ENCODE measurements at places on chromosomes 11 and 22.

DNA sequence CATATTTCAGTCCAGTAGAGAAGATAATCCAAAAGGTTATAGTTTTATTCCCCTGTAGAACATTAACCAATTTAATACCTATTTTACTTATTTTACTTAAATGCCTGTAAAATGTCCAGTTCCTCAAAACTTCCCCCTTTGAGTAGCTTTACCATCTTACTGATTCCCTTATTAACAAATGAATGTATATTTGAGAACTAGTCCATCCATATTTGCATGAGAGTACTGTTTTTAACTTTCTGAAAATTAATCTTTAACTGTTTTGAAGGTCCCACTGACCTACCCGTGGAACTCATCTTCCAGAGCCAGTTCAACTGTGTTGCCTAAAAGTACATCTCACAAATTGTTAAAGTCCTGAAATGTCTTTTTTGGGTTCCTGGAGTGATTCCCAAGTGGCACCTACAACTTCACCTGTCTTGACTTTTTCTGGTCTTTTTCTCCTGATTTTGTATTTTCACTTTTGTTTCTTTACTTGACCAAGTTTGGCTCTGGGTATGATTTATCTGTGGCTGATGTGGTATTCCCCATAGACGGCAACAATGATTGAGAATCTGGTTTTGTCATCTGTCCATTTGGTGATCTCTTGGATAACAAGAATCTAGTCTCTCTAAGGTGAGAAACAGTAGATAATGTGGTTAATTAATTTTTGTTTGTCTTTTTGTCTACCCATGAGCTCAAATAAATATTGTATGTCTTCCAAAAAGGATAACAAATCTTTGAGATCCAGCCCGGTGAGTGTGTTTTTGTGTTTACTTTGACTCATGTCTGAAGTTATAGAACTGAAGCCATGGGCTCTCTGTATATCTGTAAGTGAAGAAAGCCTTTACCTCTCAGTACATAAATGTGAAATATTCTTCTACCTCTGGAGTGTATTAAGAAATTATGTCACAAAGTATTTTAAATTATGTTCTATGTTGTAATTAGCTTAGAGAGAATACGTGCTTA is 174.2 kb downstream of the ETS1 start:
- no peak for DNase-seq

DNA sequence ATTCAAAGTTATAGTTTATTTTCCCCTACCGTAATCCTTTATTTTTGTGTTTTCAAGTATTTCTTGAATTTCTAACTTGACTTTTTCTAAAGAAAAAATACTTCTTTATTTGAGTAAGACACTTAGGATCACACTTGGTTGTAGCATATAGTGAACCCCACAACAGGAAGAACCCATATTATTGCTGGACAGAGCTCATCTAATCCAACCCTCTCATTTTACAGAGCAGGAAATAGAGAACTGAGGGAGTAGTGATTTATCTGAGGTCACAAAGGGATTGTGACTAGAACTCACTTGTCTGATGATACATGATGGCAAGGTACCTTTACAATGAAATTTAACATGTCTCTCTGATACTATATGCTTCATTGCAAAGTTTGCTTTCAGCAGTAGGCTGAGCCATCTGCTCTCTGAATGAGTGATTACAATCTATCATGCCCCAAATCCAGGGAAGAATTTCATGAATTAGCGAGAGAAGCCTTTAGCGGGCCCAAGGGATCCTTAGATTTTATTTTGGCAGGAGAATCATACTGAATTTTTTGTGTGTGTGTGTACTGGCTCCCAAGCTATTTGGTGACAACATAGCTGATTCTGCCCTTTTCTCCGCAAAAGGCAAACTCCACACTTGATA is 9.8 kb downstream of the SLC17A6 start:
- no peak for DNase-seq

DNA sequence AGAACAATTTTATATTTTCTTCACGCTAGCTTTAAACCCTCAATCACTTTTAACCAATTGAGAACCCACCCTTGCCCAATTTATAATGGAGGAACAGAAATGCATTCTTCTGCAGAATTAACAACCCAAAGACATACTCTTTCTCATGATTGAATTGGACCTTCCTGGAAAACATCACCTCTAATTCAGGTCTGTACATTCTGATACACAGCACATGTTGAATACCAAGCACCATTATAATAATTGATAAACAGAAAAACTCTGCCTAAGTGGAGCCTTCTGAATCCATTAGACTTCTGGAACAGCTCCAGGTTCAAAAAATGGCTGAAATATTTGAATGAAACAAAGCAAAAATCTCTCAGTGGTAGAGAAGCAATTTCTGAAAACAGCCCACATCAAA is 105.4 kb downstream of the FAM76B start:
- DNase-seq = no peak

DNA sequence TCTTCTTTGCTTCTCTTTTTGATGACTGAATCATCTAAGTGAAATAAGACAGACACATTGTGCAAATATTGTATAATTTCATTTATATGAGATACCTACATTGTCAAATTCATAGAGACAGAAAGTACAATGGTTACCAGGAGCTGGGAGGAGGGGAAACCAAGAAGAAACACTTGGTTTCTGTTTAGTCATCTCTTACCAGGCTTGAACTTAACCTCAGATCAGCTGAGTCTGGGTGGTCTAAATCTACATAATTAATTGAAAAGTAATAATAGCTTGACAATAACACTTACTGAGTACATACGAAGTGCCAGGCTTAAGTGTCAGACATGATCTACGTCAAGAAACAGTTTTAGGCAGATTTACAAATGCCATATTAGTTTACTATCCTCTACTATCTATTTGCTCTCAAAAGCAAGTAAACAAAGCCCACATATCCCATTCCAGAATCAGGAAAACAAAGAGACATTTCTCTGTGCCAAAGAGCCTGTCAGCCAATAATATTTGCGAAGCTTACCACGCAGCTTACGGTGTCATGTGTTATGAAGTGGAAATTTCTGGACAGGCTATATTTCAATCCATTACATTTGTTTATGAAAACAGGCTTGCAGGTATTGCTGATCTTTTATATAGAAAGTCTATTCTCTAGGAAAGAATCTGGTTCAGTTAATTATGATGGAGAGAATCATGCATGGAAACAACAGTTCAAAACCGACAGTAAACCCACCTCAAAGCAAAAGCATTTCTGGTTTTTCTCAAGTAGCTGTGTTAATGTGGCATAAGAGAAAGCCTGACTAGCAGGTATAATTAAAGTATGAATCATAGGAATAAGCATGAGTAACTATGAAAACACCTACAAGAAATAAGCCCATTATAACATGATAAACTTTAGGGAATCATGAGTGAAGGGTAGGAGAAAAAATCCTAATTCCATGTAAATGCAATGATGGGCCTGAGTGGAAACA is 2.7 kb upstream of the ARHGAP42 start:
- no peak for DNase-seq

DNA sequence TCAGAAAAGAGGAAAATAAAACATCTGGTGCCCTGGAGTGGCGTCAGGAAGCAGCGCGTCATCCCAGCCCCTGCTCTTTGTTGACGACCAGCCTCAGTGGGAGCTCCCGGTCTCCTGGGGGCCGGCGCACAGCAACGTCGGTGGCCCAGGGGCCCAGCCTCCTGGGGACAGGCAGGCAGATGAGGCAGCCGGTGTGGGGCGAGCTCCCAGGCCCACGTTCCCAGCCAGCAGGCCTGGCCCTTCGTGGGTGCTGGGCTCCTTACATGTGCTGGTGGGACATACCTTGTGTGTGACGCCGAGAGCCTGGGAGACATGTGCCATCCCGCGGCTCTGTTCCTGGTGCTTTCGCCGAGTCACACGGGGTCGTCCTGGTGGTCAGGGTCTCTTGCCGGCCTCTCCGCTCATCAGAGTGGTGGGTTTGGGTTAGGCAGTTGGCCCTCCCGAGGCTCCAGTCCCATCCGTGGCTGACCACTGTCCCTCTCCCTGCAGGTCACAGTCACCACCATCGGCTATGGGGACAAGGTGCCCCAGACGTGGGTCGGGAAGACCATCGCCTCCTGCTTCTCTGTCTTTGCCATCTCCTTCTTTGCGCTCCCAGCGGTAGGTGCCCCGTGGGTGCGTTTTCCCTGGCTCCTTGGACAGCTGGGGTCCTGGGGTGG is 116.7 kb downstream of the KCNQ1OT1 start:
- no peak for DNase-seq
